ENCODE measurements at places on chromosomes 13 and 19.

DNA sequence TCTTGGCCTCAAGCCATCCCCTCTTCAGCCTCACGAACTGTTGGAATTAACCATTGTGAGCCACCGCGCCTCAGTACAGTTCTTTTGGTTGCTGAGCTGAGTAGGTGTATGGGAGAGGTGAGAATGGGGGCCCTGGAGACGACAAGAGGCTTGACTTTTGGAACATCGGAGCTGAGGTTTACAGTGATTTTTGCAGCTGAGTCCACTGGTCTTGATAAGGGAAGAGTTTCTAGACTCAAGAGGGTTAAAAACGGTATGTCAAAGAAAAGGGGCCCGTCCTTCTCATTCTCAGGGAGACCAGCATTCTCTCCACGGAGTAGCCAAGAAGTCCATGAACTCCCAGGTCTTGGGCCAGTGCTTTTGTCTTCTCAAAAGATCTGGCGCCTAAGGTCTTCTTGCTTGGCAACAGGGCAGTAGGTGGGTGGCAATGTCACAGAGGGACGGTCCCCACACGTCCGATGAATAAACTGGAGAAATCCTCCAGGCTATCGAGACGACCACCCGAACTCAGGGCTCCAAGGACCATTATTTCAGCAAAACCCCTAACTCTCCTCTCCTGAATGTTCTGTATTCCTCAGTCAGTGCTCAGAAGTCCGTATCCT lies 6.4 kb upstream of the QTRT1 start:
- no peak for DNase-seq

DNA sequence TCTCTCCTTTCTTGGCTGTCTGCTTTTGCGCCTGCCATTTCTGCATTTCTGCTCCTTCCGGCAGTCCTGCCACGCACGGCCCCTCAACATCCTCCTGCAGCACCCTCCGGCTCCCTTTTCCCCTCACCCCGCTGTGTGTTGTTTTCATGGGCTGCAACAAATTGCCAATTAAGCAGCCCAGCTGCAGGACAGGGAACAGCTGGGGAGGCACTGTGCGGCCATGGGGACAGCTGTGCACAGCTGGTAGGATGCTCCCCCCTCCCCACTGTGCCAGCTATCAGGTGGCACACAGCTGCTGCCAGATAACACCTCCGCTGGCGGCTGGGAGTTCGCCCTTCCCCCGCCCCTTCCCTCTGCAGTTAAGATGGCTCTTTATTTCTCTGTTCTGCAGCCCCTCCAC lies 25.4 kb downstream of the LYL1 start:
- DNase-seq = no peak

- DNase-seq = no peak
Measured at GRCh38 chr19:35164418-35164817, 9.9 kb downstream of the FXYD5 start.

- peak; percentile 60 for DNase-seq
Measured at GRCh38 chr19:55638864-55639359, 1.9 kb upstream of the ZNF580 start.

- no peak for DNase-seq
Measured at GRCh38 chr19:20287070-20287469, 120.1 kb downstream of the ZNF486 start.

DNA sequence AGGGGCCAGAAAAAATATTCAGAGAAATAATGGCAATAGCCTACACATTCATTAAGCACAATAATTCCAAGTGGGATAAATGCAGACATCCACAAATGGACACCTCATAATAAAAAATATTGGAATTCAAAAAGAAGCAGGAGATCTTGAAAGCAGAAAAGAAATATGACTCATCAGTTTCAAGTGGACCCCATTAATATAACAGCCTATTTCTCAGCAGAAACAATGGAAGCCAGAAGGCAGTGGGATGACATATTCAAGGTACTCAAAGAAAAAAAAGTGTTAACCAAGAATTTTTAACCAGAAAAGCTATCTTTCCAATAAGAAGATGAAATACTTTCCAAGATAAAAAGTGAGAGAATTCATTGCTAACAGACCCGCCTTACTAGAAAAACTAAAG lies 48.4 kb upstream of the CYP2A13 start:
- DNase-seq = no peak

GRCh38 chr19:3459089-3459881 lies 21.0 kb downstream of the SMIM24 start:
- no peak for DNase-seq

DNA sequence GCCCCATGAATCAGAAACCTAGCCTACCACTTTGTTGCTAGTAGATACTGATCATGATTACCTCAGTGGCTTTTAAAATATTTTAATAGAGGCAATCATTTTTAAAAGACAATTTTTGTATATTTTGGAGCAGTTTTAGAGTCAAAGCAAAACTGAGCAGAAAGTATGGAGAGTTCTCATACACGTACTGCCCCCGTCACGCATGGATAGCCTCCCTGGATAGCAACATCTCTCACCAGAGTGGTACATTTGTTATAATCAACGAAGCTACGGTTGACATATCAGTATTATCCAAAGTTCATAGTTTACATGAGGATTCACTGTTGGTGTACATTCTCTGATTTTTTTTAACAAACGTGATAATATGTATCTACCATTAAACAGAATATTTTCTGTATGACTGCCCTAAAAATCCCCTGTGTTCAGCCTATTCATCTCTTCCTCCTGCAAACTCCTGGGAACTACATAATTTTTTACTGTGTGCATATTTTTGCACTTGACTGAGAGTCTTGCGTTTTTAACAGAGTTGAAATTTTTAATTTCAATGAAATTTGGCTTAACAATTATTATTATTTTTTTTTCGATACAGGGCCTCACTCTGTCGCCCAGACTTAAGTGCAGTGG lies 1436.8 kb upstream of the PCDH9 start:
- DNase-seq = no peak

GRCh38 chr13:110030394-110030928 lies 244.1 kb upstream of the IRS2 start:
- no peak for DNase-seq

DNA sequence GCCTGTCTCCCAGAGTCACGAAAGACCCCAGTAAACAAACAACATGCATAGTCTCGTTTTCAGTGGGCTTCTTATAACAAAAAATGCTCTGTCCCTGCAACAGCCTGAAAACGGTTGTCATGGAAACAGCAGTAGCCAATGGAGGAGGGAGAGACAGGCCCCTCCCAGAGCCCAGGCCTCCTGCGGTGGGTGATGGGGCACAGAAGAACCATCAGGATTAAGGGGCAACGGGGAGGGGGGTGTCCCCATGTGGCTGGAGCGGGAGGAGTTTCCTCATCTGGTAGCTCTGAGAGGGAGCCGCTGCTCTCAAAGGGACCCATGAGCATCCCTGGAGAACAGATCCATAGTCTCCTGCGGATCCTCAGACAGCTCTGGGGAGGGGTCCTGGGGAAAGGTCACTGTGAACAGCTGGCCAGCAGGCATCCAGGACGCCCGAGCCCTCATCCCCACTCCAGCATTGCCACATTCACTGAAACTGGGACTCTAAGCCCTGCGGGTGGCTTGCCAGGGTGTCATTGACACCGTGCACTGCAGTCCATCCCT lies 37.5 kb upstream of the PNMA8B start:
- DNase-seq = no peak

DNA sequence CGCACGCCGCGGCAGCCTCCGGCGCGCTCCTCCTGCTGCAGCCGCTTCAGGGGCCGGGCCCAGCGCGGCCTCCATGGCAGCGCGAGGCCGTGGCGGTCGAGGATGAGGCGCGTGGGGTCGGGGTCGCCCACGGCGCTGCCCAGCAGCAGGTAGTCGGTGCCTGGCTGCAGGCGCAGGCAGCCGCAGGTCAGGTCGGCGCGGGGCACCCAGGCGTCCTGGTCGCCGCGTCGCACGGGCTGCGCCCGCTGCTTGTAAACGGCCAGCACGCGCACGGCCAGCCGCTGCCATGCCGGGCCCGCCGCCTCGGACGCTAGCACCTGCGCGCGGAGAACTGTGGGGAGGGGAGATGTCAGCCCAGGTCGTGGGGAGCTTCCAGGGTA lies 11.1 kb downstream of the NTN5 start:
- no peak for DNase-seq

GRCh38 chr13:28967029-28967915 lies 147.1 kb downstream of the MTUS2 start:
- DNase-seq = no peak

DNA sequence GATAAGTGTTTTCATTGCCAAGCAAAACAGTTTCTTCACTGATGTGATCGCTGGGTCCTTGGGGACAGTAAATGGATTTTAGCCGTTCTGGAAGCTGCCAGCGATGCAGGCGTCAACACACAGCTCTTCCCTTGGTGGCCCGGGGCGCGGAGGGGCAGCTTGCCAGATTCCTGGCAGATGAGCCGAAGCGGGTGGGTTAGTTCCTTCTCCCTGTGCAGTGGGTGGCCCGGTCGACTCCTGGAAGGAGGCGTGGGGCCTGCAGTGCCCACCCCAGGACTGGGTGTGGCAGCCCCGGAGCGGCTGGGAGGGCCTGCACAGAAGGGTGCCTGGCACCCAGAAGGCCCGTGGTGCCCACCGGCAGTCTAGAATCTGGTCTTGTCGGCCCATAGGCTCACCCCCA lies 69.0 kb downstream of the KDM4B start:
- DNase-seq = no peak

DNA sequence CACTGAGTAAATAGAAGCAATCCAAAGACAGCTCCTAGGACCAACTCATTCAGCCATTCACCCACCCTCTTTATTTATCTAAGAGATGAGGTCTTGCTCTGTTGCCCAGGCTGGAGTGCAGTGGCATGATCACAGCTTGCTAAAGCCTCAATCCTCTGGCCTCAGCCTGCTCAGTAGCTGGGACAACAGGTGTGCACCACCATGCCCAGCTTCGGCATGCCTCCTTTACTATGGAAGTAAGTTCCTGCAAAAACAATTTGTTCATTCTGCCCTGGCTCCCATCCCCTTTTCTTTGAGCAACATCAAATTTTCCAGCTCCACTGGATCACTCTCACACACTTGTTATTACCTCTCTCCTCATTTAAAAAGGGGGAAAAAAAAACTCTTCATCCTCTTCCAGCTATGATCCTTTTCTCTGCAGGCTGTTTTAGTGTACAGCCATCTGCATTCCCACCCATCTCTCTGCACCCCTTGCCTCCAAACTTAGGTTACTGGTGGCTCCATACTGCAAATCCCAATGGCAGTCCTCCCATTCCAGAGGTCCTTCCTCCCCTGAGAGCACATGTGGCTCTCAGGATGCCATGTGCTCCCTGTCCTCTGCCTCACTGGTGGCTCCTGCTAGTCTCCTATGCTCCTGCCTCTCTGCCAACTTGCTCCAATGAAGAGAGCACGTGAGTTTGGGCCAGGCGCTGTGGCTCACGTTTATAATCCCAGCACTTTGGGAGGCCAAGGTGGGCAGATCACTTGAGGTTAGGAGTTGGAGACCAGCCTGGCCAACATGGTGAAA lies 2.2 kb downstream of the ELOF1 start:
- DNase-seq = no peak

GRCh38 chr13:51275101-51275500 lies 52.9 kb downstream of the FAM124A start:
- no peak for DNase-seq

GRCh38 chr19:48890551-48890950 lies 8.0 kb downstream of the TULP2 start:
- no peak for DNase-seq

DNA sequence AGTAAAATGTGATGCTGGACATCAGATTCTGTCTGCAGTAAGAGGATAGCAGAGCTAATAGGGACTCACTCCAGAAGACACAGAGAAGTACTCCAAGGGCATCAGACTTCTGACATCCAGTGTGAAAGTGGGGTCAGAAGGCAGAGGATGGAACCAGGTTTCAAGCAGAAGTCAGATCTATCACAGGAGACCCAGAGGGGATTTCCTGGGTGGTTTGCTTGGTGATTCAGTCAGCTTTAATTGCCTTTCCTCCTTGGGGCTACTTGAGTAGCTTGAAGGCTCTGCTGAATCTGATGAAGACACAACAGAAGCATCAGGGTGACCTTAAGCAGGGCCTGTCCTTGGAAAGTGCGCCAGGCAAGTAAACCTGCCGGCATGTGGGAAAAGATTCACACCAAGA lies 300.6 kb downstream of the COG6 start:
- no peak for DNase-seq

- DNase-seq = peak; percentile 56
Measured at GRCh38 chr19:3852614-3853254, 16.1 kb downstream of the ZFR2 start.

GRCh38 chr13:33303855-33304597 lies 18.5 kb upstream of the STARD13 start:
- DNase-seq = no peak

DNA sequence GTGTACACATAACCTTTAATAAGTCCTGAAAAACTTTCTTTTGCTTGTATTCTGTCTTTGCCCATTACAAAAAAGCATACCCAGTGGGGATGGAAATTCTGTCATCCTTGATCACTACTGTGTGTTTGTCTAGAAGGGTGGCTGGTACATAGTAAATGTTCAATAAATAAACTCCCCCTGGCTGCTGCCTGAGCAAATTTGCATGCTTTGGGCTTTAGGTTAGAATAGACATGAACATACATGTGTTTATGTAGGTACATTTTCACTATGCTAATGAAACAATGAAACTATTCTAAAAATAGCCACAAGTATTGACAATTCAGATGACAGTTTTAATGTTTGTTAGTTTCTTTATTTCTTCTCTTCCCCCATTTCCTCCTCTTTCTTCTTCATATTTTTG lies 36.1 kb downstream of the TNFSF13B start:
- DNase-seq = no peak

DNA sequence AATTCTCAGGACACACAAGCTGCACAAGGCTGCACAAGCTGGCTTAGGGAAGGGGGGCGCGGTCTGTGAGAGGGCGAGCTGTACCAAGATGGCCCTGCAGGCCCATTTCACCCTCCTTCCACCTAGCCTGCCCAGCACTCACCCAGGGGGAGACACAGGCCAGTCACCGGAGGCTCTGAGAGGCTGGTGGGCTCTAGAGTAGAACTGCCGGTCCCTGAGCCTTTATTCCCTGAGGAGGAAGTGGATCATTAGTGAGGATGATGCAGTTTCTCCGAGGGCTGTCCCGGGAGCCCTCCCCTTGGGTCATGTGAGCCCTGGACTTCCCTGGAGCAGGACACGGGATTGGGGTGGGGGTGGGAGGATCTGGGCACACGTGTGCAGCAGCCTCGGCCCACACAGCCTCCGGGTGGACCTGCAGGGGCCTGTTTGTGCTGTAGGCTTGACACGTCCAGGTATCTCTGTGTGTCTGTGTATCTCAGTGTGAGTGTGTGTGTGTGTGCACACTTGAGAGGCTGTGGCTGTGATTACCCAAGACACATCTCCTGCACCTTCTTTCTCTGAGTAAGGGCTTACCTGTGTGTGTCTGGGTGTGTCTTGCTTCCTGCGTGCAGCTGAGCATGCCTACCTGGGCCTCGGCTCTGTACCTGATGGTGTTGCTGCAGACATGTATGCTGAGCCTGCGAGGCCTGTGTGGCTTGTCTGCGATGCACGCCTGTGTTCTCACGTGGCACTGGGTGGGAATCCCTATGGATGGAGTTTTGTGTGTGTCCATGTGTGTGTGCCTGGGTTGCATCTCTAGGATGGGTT lies at the start of gene ACP5:
Gene ACP5, minus strand, starts transcription at position 195 of the 807 bp plus-strand sequence. CDS start 328 bp downstream, outside the sequence.
- DNase-seq = no peak

GRCh38 chr13:79989217-79989661 lies 351.7 kb downstream of the SPRY2 start:
- DNase-seq = no peak
